Thyroid gland (tissue), 4 donors: ENCODE measurements at places on chromosomes 16 and 17. TPM values are rescaled to one million over a fixed set of nuclear protein-coding genes. Genes with fewer than 3 reads are reported as not detected.

GRCh38 chr17:2453325-2453724 is 52.5 kb upstream of the MNT start:
- no peak for DNase-seq

- peak; percentile 5 for DNase-seq
Measured at GRCh38 chr17:62093188-62094155, 28.4 kb upstream of the MED13 start.

- no peak for DNase-seq
Measured at GRCh38 chr17:75831032-75831571, 13.1 kb downstream of the UNC13D start.

GRCh38 chr17:4393806-4394205 is 27.3 kb upstream of the UBE2G1 start:
- DNase-seq: no peak

KRTAP3-1 gene
- not detected for total RNA-seq
